ENCODE measurements at places on chromosomes 13 and 19.
A peak's percentile ranks its signal among the peaks of the same experiment; 100 is the strongest.

DNA sequence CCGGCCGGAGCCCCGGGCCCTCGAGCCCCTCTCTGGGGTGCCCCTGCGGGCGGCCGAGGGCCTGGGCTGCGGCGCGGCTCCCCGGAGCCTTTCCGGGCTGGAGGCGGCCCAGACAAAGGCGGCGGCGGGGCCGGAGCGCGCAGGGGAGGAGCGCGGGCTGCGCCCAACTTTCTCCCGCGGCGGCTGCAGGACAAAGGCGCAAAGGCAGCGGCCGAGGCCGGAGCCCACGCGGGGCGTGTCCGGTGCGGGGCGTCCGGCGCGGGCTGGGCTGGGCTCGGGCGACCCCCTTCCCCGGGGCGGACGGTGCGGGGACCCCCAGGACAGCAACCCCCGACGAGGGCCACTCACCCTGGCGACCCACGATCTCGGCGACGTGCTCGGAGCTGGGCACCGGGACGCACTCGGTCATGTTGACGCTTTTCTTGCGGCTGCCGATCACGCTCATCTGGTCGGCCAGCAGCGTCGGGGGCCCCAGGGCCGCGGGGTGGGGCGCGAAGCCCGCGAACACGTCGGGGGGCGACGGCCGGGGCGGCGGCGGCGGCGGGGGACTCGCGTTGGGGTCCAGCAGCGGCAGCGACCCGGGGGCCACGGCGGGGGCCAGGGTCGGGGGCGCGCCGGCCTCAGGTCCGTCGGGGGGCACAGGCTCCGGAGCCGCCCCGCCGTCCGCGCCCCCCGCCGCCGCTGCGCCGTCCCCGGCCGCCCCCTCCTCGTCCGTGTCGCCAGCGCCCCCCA is 843 bp downstream of the MEX3D start:
- no peak for DNase-seq

DNA sequence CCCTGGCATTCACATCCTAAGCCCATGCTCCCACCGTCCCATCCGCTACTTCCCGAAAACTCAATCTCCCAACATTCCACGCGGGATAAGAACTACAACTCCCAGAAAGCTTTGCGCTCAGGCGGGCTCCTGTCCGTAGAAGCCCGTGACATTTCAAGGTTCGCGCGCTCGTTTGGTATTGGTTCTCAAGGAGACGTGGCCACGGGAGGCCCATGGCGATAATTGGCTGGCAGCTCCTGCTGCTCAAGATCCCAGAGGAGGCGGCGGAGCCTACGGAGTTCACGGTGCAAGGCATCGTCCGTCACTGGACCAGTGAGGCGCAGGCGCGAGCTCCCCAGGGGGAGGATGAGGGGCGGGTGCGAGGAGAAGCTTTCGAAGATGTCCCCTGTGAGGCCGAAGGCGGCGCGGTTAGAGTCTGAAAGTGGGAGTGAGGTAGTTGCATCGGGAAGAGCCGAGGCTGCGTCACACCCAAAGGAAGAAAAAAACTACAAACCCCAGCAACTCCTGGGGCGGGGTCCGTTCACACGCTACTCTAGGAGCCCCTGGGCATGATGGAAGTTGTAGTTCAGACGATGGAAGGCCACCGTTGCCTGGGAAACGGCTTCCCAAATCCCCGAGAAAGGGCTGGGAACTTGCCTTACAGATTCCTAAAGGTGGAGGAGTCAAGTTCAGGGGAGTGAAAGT is 1.2 kb upstream of the MAMSTR start:
- peak; percentile 98 for DNase-seq

- no peak for DNase-seq
These were observed 128.2 kb downstream of the PCDH9 start for GRCh38 chr13:67101730-67102467.

GRCh38 chr13:45365558-45365885 is 24.5 kb upstream of the TPT1 start:
- no peak for DNase-seq

- no peak for DNase-seq
These were observed 574.8 kb downstream of the MYO16 start for GRCh38 chr13:109204252-109204651.

- DNase-seq, result no peak
These were observed 59.4 kb downstream of the LACC1 start for GRCh38 chr13:43939086-43939485.

DNA sequence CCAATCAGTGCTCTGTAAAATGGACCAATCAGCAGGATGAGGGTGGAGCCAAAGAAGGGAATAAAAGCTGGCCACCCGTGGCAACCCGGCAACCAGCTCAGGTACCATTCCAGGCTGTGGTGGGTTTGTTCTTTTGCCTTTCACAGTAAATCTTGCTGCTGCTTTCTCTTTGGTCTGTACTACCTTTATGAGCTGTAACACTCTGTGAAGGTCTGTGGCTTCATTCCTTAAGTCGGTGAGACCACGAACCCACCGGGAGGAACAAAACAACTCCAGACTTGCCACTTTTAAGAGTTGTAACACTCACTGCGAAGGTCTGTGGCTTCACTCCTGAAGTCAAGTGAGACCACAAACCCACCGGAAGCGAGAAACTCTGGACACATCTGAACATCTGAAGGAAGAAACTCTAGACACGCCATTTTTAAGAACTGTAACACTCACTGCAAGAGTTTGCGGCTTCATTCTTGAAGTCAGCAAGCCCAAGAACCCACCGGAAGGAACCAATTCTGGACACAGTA is 16.5 kb upstream of the SPACA6 start:
- no peak for DNase-seq

- no peak for DNase-seq
These were observed 486 bp downstream of the ZNF808 start for GRCh38 chr19:52527956-52528351.

- DNase-seq, result no peak
These were observed 494.6 kb downstream of the MYO16 start for GRCh38 chr13:109123971-109124370.

GRCh38 chr19:46608178-46608577 is 7.0 kb downstream of the CALM3 start:
- DNase-seq, result no peak

DNA sequence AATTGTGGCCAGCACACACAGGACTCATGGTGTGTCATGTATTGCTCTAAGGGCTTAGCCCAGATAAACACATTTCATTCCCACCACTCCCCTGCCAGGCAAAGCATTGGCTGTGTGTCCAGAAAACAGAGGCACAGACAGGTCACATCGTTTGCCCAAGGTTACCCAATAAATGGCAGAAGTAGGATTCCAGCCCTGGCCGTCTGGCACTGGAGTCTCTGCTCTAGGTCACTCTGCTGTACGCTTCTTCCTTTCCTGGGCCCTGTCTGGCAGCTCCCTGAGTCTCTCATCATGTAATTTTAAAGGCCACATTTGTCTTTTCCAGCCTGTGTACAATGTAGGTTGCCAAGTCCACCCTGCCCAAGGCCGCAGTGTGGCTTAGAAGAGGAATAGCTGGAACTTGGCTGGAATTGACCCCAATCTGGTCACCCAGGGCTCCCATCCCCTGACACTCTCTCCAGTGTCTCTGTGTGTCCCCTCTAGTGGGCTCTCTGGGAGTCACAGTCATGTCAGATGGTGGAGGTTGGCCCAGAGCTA is 264.5 kb upstream of the TSHZ3 start:
- no peak for DNase-seq

- DNase-seq, result no peak
These were observed 7.5 kb upstream of the NFIX start for GRCh38 chr19:12987781-12988180.

Data from LoVo (cell line).